Stimulated activated CD4-positive, alpha-beta T cell treated with anti-CD3 and anti-CD28 coated beads, Interleukin-2, amount 100 ng/mL, for 24 hours (primary cell): ENCODE measurements at places on chromosomes 6 and 20.

DNA sequence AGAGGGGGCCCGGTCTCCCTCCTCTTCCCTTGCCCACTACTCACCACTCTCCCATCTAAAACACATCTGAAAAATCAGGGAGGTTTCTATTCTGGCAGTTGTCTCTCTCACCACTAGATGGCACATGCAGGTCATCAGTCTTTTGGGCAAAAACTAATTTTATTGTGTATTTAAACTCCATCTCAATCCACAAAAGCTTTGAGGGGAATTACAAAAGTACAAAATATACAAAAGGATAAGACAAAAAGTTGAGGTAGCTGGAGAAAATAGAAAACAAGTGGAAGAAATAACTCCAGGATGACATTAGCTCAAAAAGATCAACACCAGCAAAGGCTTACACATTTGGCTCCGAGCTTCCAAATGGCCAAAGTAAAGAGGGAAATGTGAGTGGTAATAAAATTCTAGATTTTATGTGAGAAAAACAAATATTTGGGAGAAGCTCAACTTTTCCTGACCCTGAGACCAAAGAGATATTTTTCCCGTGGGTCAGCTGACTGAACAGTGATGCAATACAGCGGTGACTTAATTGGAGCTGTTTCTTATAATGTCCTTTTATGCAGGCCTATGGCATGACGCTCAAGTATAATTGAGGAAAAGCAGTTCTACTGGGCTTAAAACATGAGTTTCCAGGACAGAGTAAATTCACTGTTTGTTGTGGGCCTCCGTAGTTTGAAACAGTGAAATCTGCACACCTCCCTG is 79.8 kb upstream of the CHD6 start:
- no peak for DNase-seq

GRCh38 chr20:23315099-23315498 is 35.5 kb upstream of the NXT1 start:
- DNase-seq, result no peak

- no peak for DNase-seq
Measured at GRCh38 chr6:23633996-23634395, 492.0 kb upstream of the NRSN1 start.

DNA sequence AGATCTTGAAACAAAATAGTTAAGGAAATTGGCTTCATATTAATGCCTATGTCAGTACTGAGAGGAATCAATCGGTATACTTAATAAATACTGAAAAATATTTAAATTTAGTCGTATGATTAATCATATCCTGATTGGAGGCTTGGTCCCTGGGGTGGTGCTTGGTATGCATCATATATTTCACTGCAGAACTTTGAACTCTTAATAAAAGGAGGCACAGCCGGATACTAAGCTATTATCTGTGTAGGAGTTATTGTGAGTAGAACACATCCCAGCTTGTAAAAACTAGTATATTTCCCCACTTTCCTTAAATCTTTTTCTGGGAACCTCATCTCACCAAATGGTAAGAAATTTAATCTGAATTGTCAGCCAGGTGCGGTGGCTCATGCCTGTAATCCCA is 42.4 kb upstream of the SCAF8 start:
- no peak for DNase-seq

DNA sequence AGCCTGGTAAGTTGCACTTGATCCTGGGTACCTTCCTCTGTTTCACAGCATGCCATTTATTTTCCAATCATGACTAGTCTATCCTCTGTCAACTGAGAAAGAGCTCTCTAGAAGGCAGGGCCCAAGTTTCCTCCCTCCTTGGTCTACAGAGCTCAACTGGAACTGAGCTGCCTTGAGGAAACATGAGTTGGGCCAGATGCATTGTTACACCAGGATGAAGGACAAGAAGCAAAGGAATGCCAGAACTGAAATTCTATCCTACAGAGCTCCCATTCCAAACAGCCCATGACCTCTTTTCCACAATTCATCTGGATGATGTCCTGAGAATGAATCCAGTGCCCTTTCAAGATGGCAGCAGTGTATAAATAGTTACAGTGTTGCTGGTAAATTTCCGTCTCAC is 66.7 kb upstream of the E2F3 start:
- DNase-seq, result no peak

GRCh38 chr6:106146852-106147351 is 60.8 kb downstream of the PRDM1 start:
- DNase-seq, result no peak

- no peak for DNase-seq
Measured at GRCh38 chr20:36777167-36777566, 3.6 kb upstream of the DSN1 start.

DNA sequence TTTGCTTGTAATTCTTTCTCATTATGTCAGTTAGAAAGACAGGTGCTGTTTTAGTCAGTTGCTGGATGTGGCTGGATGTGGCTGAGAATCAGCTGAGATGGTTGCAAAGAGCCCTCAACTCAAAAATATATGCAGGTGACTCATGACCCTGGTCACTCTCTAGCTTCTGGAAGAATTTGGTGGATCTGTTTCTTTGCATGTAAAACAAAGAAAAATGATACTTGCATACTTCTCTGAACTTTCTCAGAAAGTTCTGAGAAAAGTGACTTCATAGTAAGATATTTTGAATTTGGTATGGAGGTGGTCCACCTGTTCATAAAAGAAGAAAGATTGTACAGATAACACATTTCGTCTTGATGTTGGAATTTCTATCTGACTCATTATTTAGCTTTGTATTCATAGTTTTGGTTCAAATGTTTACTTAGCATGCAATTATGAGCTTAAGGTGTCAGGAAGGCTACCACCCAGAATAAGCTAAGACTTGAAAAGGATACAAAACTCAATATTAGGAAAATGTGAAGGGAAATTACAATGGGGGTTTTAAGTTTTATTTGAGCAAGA is 163.2 kb upstream of the OLIG3 start:
- peak; percentile 30 for DNase-seq

DNA sequence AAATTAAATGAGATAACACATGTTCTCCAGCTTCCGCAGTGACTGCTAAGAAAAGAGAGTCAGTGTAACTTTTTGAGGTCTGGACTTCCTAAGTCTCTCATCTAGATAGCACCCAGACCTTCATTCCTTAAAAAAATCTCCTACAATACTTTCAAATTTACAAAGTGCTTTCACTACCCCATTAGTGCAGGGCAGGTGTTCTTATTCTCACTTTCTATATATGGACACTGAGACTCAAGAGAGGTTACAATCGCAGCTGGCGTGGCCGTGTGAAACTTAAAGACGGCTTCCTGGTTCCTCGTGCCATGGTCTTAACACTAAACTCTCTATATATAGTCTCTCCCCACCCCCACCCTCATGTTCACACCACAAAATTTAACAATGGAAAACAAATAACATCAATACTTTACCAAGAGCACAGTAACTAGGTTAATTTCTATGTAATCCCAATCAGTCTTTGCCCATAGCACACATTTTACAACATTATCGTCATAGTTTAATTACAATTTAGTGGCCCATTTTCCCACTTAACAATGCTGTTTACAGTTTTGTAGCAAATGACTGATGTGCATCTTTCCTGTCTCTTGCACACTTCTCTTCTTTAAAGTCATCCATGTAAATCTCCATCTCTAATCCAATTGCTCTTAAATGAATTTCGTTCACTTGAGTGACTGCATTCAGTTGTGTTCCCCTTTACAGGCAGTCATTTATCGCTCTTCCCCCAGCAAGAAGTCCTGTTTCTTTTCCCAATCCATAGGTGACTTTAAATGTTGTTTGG is 78.8 kb upstream of the ARID1B start:
- DNase-seq, result no peak

DNA sequence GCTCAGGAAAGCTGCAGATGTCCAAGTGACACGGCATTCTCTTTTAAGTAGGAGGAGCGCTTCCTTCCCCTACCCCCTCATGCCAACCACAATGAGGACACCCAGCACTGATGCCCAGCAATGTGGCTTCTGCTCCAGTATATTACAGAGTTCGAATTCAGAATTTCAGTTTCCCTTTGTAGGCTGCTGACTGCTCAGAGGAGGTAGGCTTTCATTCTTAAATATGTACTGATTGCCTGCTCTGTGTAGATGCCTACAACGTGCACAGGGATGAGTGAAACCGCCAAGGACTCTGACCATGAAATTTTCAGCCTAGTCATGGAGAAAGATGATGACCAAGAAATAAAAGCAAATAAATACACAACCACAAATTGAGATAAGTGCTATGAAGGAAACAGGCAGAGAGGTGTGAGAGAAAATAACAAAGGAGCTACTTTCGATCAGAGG is 50.9 kb upstream of the TNFAIP3 start:
- DNase-seq, result no peak

DNA sequence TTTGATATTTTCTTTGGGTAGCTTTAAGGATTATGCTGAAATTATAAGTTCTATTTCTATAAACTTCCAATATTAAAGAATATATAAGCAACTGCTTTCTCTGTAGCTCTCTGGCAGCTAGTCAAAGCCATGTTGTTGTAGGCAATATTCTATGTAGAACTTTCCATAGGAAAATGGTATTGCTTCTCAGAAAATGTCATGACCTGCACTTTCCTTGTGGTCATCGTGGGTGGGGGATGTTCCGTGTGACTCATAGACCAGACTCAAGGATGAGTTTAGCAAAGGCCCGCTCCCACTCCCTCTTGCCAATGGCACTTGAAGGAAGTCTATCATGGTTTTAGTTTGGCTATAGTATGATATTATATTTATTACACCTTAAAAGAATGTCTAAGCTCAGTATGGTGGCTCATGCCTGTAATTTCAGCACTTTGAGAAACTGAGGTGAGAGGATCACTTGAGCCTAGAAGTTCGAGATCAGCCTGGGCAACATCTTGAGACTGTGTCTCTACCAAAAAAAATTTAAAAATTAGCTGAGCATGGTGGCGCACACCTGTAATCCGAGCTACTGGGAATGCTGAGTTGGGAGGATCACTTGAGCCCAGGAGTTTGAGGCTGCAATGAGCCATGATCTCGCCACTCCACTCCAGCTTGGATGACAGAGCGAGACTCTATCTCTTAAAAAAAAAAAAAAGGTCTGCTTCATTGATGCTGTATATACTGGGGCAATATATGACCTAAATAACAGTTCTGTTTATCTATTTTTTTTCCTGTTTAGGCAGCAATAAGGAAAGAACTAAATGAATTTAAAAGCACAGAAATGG is 36.6 kb upstream of the LTV1 start:
- DNase-seq, result peak; percentile 85

DNA sequence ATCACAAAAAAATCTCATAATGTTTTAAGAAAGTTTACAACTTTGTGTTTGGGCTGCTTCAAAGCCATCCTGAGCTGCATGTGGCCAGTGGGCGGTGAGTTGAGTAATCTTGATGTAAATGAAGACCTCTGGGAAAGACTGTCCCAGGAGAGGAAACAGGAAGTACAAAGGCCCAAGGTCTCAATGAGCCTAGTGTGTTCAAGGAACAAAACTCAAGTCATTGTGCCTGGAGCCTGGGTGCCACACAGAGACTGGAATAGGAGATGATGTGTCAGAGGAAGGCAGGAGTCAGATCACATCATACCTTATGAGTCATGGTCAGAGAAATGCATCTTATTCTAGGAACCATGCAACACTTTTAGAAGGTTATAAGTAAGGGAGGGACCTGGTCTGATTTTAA is 51.5 kb downstream of the COL19A1 start:
- DNase-seq, result no peak

DNA sequence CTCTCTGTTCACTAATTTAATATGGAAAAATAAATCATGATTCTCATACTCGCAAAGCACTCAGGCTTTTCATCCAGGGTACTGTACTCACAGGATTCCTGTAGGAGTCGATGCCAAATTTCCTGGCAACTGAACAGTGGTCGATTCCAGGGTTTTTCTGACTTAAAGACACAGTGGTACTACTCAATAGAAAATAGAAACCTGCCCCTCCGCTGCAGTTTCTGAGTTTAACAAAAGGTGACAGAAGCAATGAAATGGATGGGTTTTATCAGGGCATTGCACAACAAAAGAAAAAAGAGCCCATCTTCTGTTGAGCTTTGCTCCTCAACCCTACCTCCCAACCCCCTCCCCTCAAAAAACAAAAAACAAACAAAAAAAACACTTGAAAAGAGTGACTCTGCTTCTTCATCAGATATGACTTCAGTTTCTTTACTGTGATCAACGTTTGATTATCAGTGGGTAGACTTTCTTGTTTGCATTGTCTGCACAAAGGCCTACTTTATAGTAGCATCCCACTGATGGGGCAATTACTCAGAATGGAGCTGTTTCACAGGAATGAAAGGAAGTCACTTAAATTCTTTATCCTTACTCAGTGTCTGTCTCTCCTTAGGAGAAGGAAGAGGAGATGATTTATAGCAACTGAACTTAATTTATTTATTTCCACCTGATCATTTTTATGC is 96.2 kb upstream of the FOXO3 start:
- DNase-seq, result no peak

DNA sequence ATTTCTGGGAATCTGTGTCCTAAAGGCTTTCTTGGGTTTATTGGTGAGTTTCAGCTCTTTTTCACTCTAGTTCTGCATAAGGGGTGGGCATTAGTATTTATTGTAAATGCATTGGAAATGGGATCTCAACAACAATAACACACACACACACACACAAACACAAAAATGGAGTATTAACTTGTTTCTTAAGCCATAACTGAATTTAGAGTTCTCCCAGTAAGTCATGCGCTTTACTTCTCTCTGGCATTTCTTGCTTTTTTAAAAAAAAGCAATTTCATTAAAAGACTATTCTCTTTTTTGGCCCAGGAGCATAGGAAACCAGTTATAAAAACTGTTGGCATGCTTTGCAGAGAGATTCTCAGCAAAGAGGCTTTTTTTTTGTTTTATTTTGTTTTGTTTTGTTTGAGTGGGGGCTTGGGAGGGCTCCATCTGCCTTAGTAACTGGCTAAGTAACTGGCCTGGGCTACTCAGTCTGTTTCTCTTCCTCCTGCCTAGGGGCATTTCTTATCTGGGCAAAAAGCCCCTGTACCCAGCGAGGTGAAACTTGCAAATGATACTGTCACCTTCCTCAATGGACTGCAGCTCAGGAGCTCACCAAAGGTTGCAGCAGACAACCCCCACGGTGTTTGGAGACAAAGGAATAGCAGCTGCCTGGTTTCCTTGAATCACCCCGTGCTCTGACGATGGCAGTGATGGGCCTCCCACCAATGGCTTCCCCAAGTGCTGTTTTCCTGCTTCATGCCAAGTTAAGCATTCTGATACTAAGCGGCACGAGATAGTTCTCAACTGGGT is 128.5 kb downstream of the BCAS1 start:
- DNase-seq, result no peak

GRCh38 chr6:57173056-57173885 is 1.1 kb downstream of the BAG2 start:
- DNase-seq, result peak; percentile 35

GRCh38 chr6:72913797-72914196 is 291.9 kb downstream of the KCNQ5 start:
- DNase-seq, result no peak

DNA sequence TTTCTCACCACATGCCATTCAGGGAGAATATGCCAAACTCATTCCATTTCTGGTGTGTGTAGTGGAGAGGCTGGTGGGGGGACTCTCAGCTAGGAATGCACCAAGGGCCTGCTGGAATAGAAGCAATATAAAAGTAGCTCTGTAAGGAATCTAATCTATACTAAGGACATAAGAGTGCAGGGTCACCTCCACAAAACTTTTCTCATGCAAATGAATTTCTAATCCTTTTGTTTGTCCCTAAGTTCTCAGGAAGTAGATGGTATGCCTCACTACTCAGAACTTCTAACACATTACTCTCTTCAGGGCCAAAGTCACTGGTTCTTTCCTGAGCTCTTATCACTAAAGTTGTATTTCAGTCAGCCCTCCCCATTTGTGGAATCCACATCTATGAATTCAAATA is 427.2 kb downstream of the C6orf118 start:
- no peak for DNase-seq
